ENCODE measurements at places on chromosomes 11 and 22. TPM values are rescaled to one million over a fixed set of nuclear protein-coding genes. Genes with fewer than 3 reads are reported as not detected.
A peak's percentile ranks its signal among the peaks of the same experiment; 100 is the strongest.

GRCh38 chr11:77710358-77710757, 72.8 kb upstream of the CLNS1A start:
- no peaks in the 10 kb centered on the region for H3K4me1 ChIP-seq
- peaks cover 5% of the 10 kb centered on the region for H3K36me3 ChIP-seq
- H3K27me3 ChIP-seq: no peaks in the 10 kb centered on the region
- no peak overlapping the region for H3K27ac ChIP-seq
- H3K4me3 ChIP-seq: no peak overlapping the region

GRCh38 chr22:47090591-47091245, 328.3 kb downstream of the TBC1D22A start:
- no peaks in the 10 kb centered on the region for H3K36me3 ChIP-seq
- peak overlapping the region; percentile 49 for H3K4me3 ChIP-seq
- no peak for DNase-seq
- no peaks in the 10 kb centered on the region for H3K27me3 ChIP-seq
- H3K4me1 ChIP-seq: peaks cover 20% of the 10 kb centered on the region

The A4GALT gene
- 79.8 TPM for total RNA-seq

- H3K4me3 ChIP-seq: peak overlapping the region; percentile 91
- no peaks in the 10 kb centered on the region for H3K27me3 ChIP-seq
- H3K4me1 ChIP-seq: peaks cover 37% of the 10 kb centered on the region
- peaks cover 20% of the 10 kb centered on the region for H3K36me3 ChIP-seq
- H3K27ac ChIP-seq: peak overlapping the region; percentile 96
Measured at GRCh38 chr11:44066732-44067141, 667 bp downstream of the ACCS start.

- H3K4me3 ChIP-seq: no peak overlapping the region
- no peak overlapping the region for H3K27ac ChIP-seq
- no peaks in the 10 kb centered on the region for H3K36me3 ChIP-seq
- no peak for DNase-seq
- no peaks in the 10 kb centered on the region for H3K27me3 ChIP-seq
Measured at GRCh38 chr22:43441751-43442150, 29.9 kb downstream of the MPPED1 start.

DNA sequence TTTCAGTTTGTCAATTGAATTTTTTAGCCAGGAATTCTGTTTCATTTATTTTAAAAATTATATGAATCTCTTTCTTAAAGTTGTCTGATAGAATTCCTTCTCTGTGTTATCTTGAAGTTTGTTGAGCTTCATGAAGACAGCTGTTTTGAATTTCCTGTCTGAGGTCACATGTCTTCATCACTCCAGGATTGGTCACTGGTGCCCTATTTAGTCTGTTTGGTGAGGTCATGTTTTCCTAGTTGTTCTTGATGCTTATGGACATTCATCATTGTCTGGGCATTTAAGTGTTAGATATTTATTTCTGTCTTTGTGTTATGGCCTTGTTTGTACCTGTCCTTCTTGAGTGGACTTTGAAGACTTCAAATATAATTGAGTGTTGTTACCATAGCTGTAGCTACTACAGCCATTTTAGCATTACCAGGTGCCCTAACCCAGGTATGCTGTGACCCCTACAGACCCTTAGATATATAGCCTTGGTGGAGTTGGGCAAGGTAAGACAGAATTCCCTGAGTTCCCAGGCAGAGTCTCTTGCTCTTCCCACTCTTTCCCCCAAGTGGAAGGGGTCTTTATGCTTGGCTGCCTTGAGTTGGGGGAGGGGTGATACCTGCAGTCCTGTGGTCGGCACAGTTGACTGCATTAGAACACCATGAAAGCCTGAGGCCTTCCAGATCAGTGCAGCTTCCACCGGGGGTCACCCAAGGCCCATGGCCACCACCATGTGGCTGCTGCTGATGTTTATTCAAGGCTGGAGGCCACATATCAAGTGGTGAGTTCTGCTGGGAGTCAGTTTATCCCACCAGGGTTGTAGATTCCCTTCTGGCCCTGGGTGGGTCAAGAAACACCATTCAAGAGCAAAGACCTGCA, 229.6 kb downstream of the DYNC2H1 start:
- no peaks in the 10 kb centered on the region for H3K4me1 ChIP-seq
- no peak for DNase-seq
- no peak overlapping the region for H3K27ac ChIP-seq
- no peaks in the 10 kb centered on the region for H3K27me3 ChIP-seq
- H3K4me3 ChIP-seq: no peak overlapping the region
- no peaks in the 10 kb centered on the region for H3K36me3 ChIP-seq

- H3K4me3 ChIP-seq: peak within 1 kb of the TSS; percentile 80
- peaks cover 31% of the 10 kb centered on the region for H3K4me1 ChIP-seq
- no peaks in the 10 kb centered on the region for H3K36me3 ChIP-seq
- H3K27ac ChIP-seq: peak within 1 kb of the TSS; percentile 67
Measured at GRCh38 chr11:59171508-59172322, at the start of gene DTX4. DTX4 (plus strand) TSS chr11:59172132; CDS start chr11:59172596, 464 bp downstream.

GRCh38 chr11:44773351-44773965, 46.7 kb downstream of the TSPAN18 start:
- H3K36me3 ChIP-seq: no peaks in the 10 kb centered on the region
- peaks cover 72% of the 10 kb centered on the region for H3K4me1 ChIP-seq
- no peaks in the 10 kb centered on the region for H3K27me3 ChIP-seq
- no peak for DNase-seq

The UCP3 gene
- 0.78 TPM for total RNA-seq

The TREH gene
- not detected for total RNA-seq

- H3K27ac ChIP-seq: no peak overlapping the region
- no peaks in the 10 kb centered on the region for H3K36me3 ChIP-seq
- no peaks in the 10 kb centered on the region for H3K27me3 ChIP-seq
Measured at GRCh38 chr11:106999196-106999595, 19.1 kb downstream of the GUCY1A2 start.

DNA sequence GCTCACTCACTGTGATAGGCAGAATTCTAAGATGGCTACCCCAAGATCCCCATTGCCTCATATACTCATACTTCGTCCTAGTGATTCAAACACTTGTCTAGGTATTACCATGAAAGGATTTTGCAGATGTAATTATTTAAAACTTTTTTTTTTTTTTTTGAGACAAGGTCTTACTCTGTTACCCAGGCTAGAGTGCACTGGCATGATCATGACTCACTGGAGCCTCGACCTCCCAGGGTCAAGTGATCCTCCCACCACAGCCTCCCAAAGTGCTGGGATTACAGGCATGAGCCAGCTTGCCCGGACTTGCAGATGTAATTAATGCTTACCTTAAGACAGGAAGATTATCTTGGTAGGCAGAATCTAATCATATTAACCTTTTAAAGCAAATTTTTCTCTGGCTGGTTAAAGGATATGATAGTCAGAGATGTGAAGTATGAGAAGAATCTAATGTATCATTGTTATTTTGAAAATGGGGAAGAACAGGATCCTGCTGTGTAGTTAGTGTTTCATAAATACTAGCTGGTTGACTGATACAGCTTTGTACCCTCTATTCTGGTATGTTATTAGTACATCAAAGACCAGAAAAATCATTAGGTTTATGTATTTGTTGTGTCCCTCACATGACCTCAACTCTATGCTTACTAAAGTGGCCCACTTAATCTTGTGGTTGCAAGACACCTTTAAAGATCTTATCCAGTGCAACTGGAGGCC, 35.5 kb downstream of the C2CD3 start:
- peaks cover 24% of the 10 kb centered on the region for H3K4me1 ChIP-seq
- peaks cover 8% of the 10 kb centered on the region for H3K36me3 ChIP-seq
- no peak overlapping the region for H3K27ac ChIP-seq
- DNase-seq: no peak
- H3K4me3 ChIP-seq: no peak overlapping the region
- no peaks in the 10 kb centered on the region for H3K27me3 ChIP-seq

The DCDC1 gene
- total RNA-seq: not detected

- H3K27ac ChIP-seq: no peak overlapping the region
- no peak overlapping the region for H3K4me3 ChIP-seq
- H3K36me3 ChIP-seq: no peaks in the 10 kb centered on the region
- H3K27me3 ChIP-seq: no peaks in the 10 kb centered on the region
- H3K4me1 ChIP-seq: peaks cover 14% of the 10 kb centered on the region
Measured at GRCh38 chr22:26905640-26906039, 248.3 kb downstream of the MIAT start.

- no peak for DNase-seq
- no peak overlapping the region for H3K4me3 ChIP-seq
- H3K27ac ChIP-seq: no peak overlapping the region
- no peaks in the 10 kb centered on the region for H3K27me3 ChIP-seq
- H3K36me3 ChIP-seq: no peaks in the 10 kb centered on the region
- H3K4me1 ChIP-seq: no peaks in the 10 kb centered on the region
Measured at GRCh38 chr11:45304111-45304991, 18.2 kb upstream of the SYT13 start.

DNA sequence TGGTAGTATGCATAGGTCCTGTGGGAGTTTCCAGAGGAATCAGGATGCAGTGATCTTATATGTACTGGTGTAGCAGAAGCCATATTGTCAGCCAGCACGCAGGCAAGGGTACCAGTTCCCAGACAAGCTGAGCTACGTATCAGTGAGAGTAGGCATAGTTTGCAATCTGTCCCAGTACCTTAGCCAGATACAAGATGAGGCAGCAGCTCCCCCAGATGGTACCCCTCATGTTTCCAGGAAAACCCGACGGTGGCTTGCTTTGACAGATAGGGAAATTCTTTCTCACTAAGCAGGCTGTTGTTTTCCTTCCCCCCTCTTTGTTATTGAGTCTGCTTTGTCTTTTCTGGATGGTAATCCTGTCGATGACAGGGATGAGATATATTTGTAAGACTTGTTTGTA, 109.7 kb upstream of the RRM1 start:
- no peak overlapping the region for H3K27ac ChIP-seq
- DNase-seq: no peak
- H3K27me3 ChIP-seq: no peaks in the 10 kb centered on the region
- no peaks in the 10 kb centered on the region for H3K36me3 ChIP-seq
- H3K4me3 ChIP-seq: no peak overlapping the region
- peaks cover 9% of the 10 kb centered on the region for H3K4me1 ChIP-seq

GRCh38 chr11:8090756-8091155, 9.7 kb downstream of the TUB start:
- no peak overlapping the region for H3K27ac ChIP-seq
- no peak overlapping the region for H3K4me3 ChIP-seq
- peaks cover 32% of the 10 kb centered on the region for H3K4me1 ChIP-seq
- H3K27me3 ChIP-seq: no peaks in the 10 kb centered on the region
- DNase-seq: no peak
- peaks cover 10% of the 10 kb centered on the region for H3K36me3 ChIP-seq

- H3K4me1 ChIP-seq: peaks cover 32% of the 10 kb centered on the region
- H3K27ac ChIP-seq: no peak overlapping the region
- DNase-seq: no peak
- peaks cover 85% of the 10 kb centered on the region for H3K27me3 ChIP-seq
Measured at GRCh38 chr11:67406420-67406968, 2.6 kb downstream of the TBC1D10C start.

DNA sequence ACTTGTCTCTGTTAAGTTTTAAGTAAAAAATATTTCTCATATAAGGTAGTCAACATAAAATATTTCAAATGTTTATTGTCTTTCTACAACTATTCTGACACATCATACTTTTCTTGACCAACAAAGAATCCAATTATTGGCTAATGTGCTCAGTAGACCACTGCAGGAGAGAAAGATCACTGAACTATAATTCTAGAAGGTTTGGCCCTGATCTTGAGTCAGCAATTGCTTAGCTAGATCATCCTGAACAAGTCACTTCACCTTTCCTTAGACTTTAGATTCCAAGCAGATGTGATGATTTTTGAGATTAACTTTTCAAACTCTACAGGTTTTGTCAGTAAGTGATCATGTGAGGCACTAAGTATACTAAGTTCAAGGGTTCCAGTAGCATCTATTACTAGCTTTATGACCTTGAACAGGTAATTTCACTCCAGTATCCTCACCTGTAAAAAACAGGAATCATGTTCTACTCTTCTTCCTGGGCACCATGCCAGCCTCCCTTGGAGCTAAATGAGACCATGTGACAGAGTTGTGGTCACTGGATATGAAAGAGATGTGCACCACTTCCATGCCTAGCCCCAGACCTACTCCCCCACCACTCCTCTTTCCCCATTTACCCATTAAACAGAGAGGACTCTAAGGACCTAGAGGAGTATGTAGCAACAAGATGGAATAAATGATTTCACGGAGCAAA, 17.3 kb downstream of the PGM2L1 start:
- no peak overlapping the region for H3K4me3 ChIP-seq
- H3K36me3 ChIP-seq: no peaks in the 10 kb centered on the region
- H3K27ac ChIP-seq: no peak overlapping the region
- no peaks in the 10 kb centered on the region for H3K27me3 ChIP-seq
- DNase-seq: no peak

The SLC22A6 gene
- total RNA-seq: not detected

The OR4C16 gene
- not detected for total RNA-seq

The CRYBB2 gene
- 0.40 TPM for total RNA-seq

The UVRAG gene
- 36.7 TPM for total RNA-seq

DNA sequence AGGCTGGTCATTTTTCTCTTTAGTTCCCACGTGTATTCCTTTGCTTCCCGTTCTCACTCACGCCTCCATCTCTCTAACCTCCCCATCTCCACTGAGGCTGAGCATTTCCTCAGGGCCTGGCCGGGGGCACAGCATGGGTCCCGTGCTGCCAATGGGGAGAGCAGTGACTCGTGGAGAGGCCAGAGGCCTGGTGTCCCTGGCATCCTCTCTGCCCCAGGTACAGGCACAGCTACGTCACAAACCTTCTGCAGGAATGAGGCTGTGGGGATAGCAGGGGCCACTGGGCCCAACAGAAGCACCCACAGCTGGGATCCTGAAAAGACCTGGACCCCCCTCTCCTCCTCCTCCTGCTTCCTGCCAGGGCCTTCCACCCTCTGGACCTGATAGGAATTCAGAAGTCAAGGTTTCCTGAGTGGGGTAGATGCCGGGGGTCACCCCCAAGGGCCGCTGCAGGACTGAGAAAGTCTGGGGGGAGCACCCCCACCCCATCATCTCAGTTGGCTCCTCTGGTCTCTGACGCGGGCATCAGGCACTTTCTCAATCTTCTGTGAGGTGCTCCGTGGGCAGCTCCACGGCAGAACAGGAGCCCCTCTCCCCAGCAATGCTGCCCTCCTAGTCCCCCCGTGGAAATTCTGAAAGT, 11.8 kb downstream of the PNPLA5 start:
- no peaks in the 10 kb centered on the region for H3K27me3 ChIP-seq
- H3K36me3 ChIP-seq: no peaks in the 10 kb centered on the region
- no peak overlapping the region for H3K27ac ChIP-seq
- H3K4me3 ChIP-seq: no peak overlapping the region

- no peak for DNase-seq
- H3K27me3 ChIP-seq: no peaks in the 10 kb centered on the region
- peak overlapping the region; percentile 98 for H3K27ac ChIP-seq
- H3K4me3 ChIP-seq: peak overlapping the region; percentile 1
Measured at GRCh38 chr11:353179-353873, 16.0 kb upstream of the B4GALNT4 start.

The TMEM121B gene
- 0.32 TPM for total RNA-seq

- peaks cover 9% of the 10 kb centered on the region for H3K4me1 ChIP-seq
- peak overlapping the region; percentile 37 for H3K4me3 ChIP-seq
- no peak for DNase-seq
Measured at GRCh38 chr11:13207665-13208594, 69.7 kb upstream of the BMAL1 start.

- H3K27ac ChIP-seq: peak overlapping the region; percentile 78
- no peak overlapping the region for H3K4me3 ChIP-seq
- peaks cover 93% of the 10 kb centered on the region for H3K4me1 ChIP-seq
- no peaks in the 10 kb centered on the region for H3K27me3 ChIP-seq
- no peaks in the 10 kb centered on the region for H3K36me3 ChIP-seq
Measured at GRCh38 chr11:34345991-34346480, 11.8 kb downstream of the ABTB2 start.

Measured in esophagus muscularis mucosa (tissue), 4 donors.